ENCODE measurements at places on chromosomes 2 and 18. TPM values are rescaled to one million over a fixed set of nuclear protein-coding genes. Genes with fewer than 3 reads are reported as not detected.

Gene ZBTB14
- 27.7 TPM for total RNA-seq

Gene TGFA
- not detected for total RNA-seq

Gene IL1RL2
- total RNA-seq, result 1.4 TPM

Gene EHBP1
- 37.4 TPM for total RNA-seq

Gene ANKRD30B
- not detected for total RNA-seq

Gene GALM
- total RNA-seq, result 15.5 TPM

Gene LINC00305
- total RNA-seq, result not detected

Gene FSIP2
- not detected for total RNA-seq
